ENCODE measurements at places on chromosomes 4 and X.

GRCh38 chr4:184310171-184310567 is 92.5 kb upstream of the ENPP6 start:
- peak; percentile 59 for DNase-seq

- DNase-seq: no peak
Observed at GRCh38 chrX:152444338-152444737, 6.8 kb downstream of the GABRA3 start.

- no peak for DNase-seq
Observed at GRCh38 chr4:25951390-25951952, 37.5 kb downstream of the SMIM20 start.

- DNase-seq: peak; percentile 66
Observed at GRCh38 chrX:131987252-131987651, 35.9 kb upstream of the STK26 start.

- DNase-seq: no peak
Observed at GRCh38 chr4:10074767-10075105, 41.9 kb downstream of the WDR1 start.

DNA sequence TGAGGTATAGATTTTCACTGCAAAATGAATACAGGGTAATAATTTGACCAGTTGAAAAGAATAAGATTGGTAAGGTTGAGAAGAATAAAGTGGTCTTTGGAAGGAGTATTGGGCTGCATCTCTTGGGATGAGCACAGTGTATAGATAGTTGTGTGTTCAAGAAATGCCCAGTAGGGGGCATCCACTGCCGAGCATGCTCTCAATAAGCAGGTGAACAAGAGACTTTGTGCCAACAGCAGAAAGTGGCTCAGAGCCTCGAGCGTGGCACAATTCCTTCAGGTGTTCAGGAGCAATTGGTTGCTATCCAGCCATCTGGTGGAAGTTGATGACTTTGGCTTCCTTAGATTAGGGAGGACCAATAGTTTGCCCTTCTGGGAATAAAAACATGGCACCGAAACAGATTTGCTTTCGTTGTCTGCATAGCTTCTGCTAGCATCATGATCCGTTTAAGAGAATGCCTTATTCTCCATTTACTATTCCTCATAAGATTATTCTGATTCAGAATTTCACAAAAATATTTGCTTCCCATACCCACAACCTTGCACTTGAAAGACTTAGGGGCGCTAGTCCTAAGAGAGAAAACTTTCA is 258.1 kb upstream of the NEIL3 start:
- peak; percentile 27 for DNase-seq

GRCh38 chr4:37615720-37616063 is 70.5 kb downstream of the RELL1 start:
- DNase-seq: no peak

DNA sequence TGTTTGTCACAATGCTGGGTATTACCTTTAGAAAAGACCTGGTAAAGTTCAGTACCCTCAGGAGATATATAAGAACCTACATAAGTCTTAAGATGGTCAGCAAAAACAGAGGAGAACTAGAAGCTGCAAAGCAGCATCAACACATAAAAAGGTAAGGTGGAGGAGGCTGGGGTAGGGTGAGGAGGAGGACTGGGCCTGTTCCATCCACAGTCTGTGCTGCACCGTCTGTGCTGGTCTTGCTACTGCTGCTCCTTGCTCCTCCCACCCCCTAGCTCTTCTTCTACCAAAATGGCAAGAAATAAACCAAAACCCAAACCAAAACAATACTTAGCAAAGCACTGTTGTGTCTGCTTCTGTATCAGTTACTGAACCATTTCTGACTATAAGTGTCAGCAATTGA is 102.2 kb downstream of the CDS1 start:
- DNase-seq: no peak

DNA sequence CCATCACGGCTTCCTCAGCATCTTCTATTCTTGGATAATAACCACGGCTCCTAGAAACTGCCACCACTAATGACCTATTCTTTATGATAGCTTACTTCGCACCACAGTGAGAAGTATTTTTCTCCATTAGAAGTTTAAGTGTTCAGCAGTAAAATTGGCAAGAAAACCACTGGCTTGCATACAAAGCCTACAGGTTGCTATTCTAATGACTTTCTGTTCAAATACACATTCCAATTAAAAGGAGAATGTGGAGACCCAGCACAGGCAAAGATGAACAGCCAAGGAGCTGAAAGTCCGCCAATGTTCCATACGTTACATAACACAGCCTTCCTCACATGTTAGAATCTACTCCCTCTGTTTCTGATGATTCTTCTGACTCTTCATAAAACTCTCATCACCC is 875.0 kb upstream of the PRKX start:
- no peak for DNase-seq

GRCh38 chr4:154344686-154345085 is 146.9 kb downstream of the DCHS2 start:
- no peak for DNase-seq

- DNase-seq: peak; percentile 71
Observed at GRCh38 chrX:68498508-68499379, at the start of gene YIPF6. Gene YIPF6 (plus strand): TSS chrX:68499051. CDS start chrX:68499067, 16 bp downstream.

GRCh38 chr4:114921191-114921590 is 192.2 kb downstream of the NDST4 start:
- DNase-seq: no peak

- DNase-seq: no peak
Observed at GRCh38 chr4:177264788-177265422, 44.8 kb upstream of the NEIL3 start.

GRCh38 chr4:178462710-178463109 is 1020.5 kb upstream of the AGA start:
- DNase-seq: no peak

- DNase-seq: no peak
Observed at GRCh38 chr4:2837110-2837903, 6.3 kb upstream of the ADD1 start.

GRCh38 chrX:116239944-116240840 is 69.6 kb downstream of the AGTR2 start:
- DNase-seq: no peak

GRCh38 chrX:107753187-107753586 is 22.4 kb downstream of the TSC22D3 start:
- DNase-seq: no peak

DNA sequence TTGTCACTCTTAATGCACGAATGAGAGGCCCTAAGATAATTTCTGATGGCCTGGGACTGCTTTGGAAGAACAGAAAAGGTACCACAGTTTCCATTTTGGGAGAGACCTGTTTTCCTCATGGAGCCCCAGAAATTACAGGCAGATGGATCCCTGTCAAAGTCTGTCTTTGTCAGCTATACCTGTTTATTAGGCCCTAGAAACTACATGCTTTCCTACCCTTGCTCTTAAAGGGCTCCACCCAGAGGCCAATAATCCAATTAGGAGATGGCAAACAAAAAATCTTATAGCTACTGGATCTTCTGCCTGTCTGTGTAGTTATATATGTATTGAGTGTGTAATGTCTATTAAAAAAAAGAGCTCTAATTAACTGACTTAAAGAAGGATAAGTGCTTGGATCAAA is 141.3 kb downstream of the NR3C2 start:
- DNase-seq: no peak

DNA sequence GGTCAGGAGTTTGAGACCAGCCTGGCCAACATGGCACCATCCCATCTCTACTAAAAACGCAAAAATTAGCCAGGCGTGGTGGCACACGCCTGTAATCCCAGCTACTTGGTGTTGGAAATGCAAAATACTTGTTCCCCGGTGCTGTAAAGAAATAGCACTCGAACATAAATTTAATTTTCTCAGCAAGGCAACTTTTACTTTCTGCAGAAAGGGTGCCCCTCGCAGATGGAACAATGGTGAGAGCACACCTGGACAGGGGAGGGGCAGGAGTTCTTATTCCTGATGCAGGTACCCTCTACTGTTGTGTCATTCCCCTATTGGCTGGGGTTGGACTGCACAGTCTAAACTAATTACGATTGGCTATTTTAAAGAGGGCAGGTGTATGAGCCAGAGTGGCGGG is 139.7 kb downstream of the FHIP1A start:
- no peak for DNase-seq

DNA sequence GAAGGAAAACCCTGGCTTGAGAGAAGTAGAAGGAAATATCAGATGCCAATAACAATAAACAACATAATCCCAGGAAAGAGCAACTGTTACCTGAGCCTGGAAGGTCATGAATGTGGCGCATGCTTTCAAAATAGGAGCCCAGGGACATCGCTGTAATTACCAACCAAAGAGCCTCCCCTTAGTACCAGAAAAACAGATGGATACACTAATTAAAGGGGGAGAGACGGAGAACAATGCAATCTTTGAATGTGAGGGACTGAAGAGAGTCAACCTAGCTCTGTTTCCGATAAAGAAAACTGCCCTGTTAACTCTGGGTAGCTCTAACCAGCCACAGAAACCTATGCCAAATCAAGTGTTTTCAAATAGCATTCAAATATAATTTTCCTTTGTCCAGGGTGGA is 161.4 kb downstream of the ENOX2 start:
- no peak for DNase-seq

GRCh38 chrX:13570261-13570605 is 832 bp downstream of the EGFL6 start:
- no peak for DNase-seq

DNA sequence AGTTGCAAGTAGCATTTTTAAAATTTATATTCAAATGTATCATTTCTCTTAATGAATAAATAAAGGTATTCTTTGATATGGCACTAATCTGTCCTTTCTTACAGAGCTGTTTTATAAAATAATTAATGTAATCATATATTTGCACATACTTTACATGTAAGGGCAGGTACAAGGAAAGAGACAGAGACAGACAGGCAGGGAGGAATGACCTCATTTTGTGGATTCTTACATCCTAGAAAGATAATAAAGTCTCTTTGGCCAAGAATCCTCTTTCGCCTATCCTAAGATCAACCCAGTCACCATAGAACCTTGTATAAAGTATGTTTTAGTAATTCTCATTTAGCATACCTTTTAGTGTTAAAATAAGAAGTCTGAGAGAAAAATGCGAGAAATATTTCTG is 98.5 kb upstream of the CTSO start:
- DNase-seq: no peak

GRCh38 chrX:118360429-118361125 is 14.7 kb downstream of the WDR44 start:
- no peak for DNase-seq

GRCh38 chr4:36385951-36386571 is 104.6 kb downstream of the DTHD1 start:
- peak; percentile 61 for DNase-seq

GRCh38 chr4:83335701-83336100 is 1.1 kb upstream of the HPSE start:
- DNase-seq: no peak

DNA sequence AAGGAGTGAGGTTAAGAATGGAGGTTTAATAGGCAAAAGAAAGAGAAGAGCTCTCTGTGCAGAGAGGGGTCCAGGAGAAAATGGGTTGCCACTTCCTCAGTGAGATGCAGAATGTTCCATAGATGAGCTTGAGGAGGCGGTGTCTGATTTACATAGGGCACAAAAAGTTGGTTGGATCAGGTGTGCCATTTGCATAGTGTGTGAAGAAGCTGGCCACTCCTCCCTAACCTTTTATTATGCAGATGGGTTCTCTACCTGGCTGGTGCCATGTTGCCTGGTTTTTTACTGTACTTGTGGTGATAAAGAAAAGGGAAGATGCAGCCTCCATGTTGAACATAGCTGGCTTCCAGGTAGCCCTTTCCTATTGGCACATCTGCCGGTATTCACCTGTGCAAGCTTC is 27.3 kb downstream of the SUPT20HL1 start:
- DNase-seq: no peak

DNA sequence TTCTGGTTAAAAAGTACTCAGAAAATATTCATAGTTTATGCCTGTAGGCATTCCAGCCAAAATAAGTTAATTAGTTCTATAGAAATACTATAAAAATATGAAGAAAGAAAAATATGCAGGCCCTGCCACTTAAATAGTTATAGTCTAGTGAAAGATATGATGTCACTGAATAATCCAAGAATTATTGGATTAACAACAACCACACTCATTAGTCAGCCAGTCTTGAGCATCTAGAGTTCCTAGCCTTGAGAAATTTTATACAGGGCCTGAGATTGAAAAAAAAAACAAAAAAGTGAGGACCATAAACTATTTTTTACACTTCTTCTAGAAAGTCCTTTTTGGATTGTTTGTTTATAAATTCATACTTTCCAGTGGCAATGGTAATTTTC is 823.0 kb downstream of the FAT4 start:
- DNase-seq: no peak

GRCh38 chr4:2332976-2333319 is 71.0 kb upstream of the MXD4 start:
- no peak for DNase-seq

DNA sequence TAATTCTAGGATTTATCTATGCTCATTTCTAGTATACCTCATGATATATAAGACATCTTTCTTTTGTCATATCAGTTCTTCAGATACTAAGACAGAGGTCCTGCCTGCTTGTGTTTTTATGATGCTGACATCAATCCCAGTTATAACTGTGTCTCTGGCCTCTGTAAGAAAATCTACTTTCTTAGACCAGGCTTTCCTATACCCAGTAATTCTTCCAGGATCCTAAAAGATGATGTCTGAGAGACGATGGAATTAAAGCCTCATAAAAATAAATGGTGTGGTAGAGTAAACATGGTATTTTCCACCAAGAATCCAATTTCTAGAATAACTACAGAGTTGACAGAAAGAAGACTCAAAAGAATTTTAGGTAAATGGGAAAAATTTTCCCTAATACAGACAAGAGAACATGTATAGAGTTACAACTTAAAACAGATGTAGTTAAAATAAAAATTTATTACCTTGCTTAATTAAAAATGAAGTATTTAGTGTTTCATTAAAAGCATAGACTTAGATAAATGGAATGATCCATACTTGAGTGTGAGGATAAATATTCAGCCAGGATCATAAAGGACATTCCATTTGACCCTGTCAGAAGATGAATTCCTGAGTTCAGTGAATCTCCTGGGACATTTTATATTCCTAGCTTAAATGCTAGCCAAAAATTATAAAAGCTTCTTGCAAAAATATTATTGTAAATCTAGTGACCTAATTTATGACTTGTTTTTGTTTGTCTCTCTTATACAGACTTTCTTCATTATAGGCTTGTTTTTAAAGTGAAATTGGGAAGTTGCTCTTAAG is 137.4 kb downstream of the PDLIM5 start:
- no peak for DNase-seq

All from CD4-positive, alpha-beta T cell treated with Interleukin-12 subunit alpha and Interleukin-12 subunit beta, for 1 hour (primary cell).